Neural crest cell (in vitro differentiated cells): ENCODE measurements at places on chromosomes 16 and 17. TPM values are rescaled to one million over a fixed set of nuclear protein-coding genes. Genes with fewer than 3 reads are reported as not detected.

The NOTUM gene
- 5.9 and 6.3 TPM in 2 replicates for total RNA-seq

The BAIAP3 gene
- 3.4 and 4.0 TPM in 2 replicates for total RNA-seq

The MON1B gene
- total RNA-seq = 46.3 and 49.5 TPM in 2 replicates

The GPRC5B gene
- 58.5 and 59.3 TPM in 2 replicates for total RNA-seq

The CCL14 gene
- total RNA-seq = not detected in 2 replicates

GRCh38 chr16:71865173-71865863 lies 18.7 kb downstream of the ZNF821 start:
- H3K27ac ChIP-seq = no peak overlapping the region
- H3K4me3 ChIP-seq = no peak overlapping the region
- peaks cover 11% of the 10 kb centered on the region for H3K36me3 ChIP-seq
- H3K27me3 ChIP-seq = no peaks in the 10 kb centered on the region

- no peak overlapping the region for H3K4me3 ChIP-seq
- H3K27me3 ChIP-seq = no peaks in the 10 kb centered on the region
- no peak overlapping the region for H3K27ac ChIP-seq
- H3K36me3 ChIP-seq = no peaks in the 10 kb centered on the region
- peaks cover 11% of the 10 kb centered on the region for H3K4me1 ChIP-seq
These were observed 50.3 kb upstream of the TOX3 start for GRCh38 chr16:52597073-52597771.

DNA sequence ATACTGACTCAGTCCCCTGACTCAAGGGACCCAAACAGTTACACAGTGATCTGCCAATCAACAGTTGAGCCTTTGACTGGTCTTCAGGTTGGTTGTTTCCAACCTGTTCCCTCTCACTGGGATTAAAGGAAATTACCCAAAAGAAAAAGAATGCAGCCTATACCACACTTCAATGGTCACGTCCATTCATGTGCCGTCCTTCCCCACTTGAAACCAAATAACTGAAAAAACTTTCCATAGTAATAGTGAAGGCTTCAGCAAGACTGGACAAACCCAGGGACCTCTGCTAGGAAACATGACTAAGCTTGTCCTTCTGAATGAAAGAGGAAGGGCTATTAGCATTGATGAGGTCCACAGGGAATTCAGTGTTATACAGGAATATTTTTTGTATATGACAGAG lies 30.6 kb downstream of the MRPS23 start:
- DNase-seq = no peak
- H3K27ac ChIP-seq = peak overlapping the region; percentile 12
- no peak overlapping the region for H3K4me3 ChIP-seq
- H3K27me3 ChIP-seq = no peaks in the 10 kb centered on the region
- peaks cover 12% of the 10 kb centered on the region for H3K4me1 ChIP-seq

GRCh38 chr16:53501216-53501859 lies 1.7 kb downstream of the AKTIP start:
- H3K27me3 ChIP-seq = peaks cover 6% of the 10 kb centered on the region
- no peak overlapping the region for H3K27ac ChIP-seq
- H3K36me3 ChIP-seq = no peaks in the 10 kb centered on the region
- no peak for DNase-seq
- peaks cover 35% of the 10 kb centered on the region for H3K4me1 ChIP-seq

- H3K27me3 ChIP-seq = peaks cover 5% of the 10 kb centered on the region
- H3K4me3 ChIP-seq = no peak overlapping the region
- DNase-seq = no peak
- peaks cover 29% of the 10 kb centered on the region for H3K4me1 ChIP-seq
These were observed 46.8 kb downstream of the TMEM132E start for GRCh38 chr17:34626121-34626681.

GRCh38 chr17:16926571-16927451 lies 45.1 kb downstream of the TNFRSF13B start:
- H3K27ac ChIP-seq = peak overlapping the region; percentile 35
- no peaks in the 10 kb centered on the region for H3K4me1 ChIP-seq
- H3K27me3 ChIP-seq = no peaks in the 10 kb centered on the region
- no peak for DNase-seq

DNA sequence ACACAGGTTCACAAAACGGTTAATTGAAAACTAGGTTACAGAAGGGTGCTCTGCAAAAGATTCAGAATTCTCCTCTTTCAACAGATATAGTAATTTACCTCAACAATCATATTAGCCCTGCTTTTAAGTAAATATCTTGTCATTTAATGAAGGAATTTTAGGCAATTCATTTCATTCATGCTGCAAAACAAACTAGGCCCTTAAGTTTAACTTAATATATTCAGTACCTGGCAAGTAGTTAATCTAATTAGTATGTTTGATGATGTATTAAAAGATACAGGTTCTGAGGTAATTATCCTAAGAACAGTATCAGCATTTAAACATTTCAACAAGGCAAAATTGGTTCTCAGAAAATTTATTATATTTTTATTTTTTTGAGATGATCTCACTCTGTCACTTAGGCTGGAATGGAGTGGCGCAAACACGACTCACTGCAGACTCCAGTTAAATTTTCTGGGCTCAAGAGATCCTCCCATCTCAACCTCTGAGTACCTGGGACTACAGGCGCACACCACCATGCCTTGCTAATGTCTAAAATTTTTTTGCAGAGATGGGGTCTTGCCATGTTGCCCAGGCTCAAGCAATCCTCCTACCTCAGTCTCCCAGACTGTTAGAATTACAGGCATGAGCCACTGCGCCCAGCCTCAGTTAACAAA lies 44.9 kb downstream of the SMURF2 start:
- H3K27me3 ChIP-seq = no peaks in the 10 kb centered on the region
- DNase-seq = no peak
- H3K4me3 ChIP-seq = no peak overlapping the region
- no peaks in the 10 kb centered on the region for H3K36me3 ChIP-seq

DNA sequence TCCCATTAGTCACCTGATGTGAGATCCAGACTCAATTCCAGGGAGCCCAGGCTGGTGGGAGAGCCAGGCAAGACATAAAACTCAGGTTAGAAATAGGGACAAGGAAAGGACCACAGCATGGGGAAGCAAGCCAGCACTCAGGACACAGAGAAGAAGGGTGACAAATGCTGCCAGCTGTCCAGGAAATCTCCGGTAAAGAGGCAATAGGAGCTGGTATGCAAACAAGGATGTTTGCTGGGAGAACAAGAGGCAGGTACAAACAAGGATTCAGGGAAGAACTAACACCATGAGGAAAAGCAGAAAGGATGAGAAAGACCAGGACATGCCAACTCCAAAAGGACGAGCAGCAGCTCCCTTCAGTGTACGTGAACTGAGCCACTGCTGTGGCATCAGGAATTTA lies 10.2 kb upstream of the TXNDC11 start:
- no peak for DNase-seq
- no peaks in the 10 kb centered on the region for H3K4me1 ChIP-seq
- no peaks in the 10 kb centered on the region for H3K27me3 ChIP-seq
- no peak overlapping the region for H3K4me3 ChIP-seq
- H3K36me3 ChIP-seq = peaks cover 23% of the 10 kb centered on the region
- H3K27ac ChIP-seq = no peak overlapping the region

GRCh38 chr17:66767154-66767933 lies 67.6 kb upstream of the CACNG5 start:
- H3K27ac ChIP-seq = no peak overlapping the region
- H3K4me1 ChIP-seq = no peaks in the 10 kb centered on the region
- no peaks in the 10 kb centered on the region for H3K27me3 ChIP-seq
- no peaks in the 10 kb centered on the region for H3K36me3 ChIP-seq
- DNase-seq = no peak
- no peak overlapping the region for H3K4me3 ChIP-seq

DNA sequence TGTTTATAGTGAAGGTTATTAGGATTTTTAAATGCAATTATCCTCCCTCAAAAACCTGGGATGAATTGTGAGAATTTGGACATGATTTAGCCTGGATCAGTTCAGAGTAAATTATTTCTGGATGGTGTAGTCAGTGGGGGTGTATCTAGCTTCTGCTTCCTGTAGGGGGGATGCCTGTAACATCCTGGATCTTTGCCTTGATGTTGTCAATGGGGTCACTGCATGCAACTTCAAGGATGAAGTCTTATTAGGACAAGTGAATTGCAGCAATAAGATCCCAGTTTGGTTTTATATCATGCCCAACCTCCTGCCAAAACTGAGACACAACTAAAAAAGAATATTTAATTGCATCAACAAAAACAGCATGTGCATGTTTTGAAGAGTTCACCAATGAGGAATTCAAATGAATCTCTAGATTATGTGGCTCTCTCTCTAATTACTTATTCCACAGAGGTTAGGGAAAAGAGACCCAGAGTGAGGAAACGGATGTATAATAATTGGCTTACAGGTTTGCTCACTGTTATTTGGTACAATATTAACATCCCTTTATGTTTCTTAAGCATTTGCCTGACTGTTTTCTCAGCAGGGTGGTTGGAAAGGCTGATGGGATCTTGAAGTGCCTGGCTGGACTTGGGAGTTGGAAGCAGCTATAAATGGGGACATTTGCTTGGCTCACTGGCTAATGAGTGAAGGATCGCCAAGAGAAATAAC lies 159.8 kb downstream of the HS3ST3B1 start:
- no peak overlapping the region for H3K4me3 ChIP-seq
- peaks cover 8% of the 10 kb centered on the region for H3K36me3 ChIP-seq
- DNase-seq = no peak
- H3K27me3 ChIP-seq = no peaks in the 10 kb centered on the region
- peaks cover 20% of the 10 kb centered on the region for H3K4me1 ChIP-seq

DNA sequence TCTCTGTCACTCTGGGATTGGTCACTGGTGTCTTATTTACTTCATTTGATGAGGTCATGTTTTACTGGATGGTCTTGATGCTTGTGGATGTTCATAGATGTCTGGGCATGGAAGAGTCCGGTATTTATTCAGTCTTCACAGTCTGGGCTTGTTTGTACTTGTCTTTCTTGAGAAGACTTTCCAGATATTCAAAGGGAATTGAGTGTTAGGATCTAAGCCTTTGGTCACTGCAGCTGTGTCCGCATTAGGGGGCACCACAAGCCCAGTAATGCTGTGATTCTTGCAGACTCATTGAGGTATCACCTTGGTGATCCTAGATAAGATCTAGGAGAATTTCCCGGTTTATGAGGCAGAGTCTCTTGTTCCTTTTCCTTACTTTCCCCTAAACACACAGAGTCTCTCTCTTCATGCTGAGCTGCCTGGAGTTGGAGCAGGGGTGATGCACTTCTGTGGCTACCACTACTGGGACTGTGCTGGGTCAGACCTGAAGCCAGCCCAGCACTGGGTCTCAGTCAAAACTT lies 214.7 kb downstream of the SPECC1 start:
- DNase-seq = no peak
- peaks cover 39% of the 10 kb centered on the region for H3K4me1 ChIP-seq
- H3K4me3 ChIP-seq = no peak overlapping the region
- H3K27me3 ChIP-seq = no peaks in the 10 kb centered on the region
- H3K36me3 ChIP-seq = peaks cover 16% of the 10 kb centered on the region

GRCh38 chr16:78065319-78065718 lies 34.1 kb upstream of the WWOX start:
- no peak for DNase-seq
- H3K36me3 ChIP-seq = no peaks in the 10 kb centered on the region
- H3K4me3 ChIP-seq = no peak overlapping the region
